ENCODE measurements at places on chromosomes 6 and 20. TPM values are rescaled to one million over a fixed set of nuclear protein-coding genes. Genes with fewer than 3 reads are reported as not detected.

DNA sequence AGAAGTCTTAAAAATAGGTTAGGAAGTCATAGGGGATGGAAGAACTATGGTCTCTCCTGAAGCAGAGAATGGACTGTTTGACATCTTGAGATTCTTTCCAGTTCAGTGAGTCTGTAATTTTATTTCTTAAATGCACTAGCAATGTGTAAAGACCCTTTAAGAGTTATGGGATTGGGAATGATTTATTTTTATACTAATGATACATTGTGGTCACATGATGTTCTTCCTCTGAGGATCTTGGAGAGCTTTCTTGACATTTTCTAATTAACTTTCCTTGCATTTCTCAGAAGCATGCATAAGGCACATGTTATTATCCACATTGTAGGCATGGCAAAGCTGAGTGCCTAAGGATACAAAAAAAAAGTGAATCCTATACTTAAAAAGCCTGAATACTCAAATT is 507.6 kb upstream of the NRSN1 start:
- no peaks in the 10 kb centered on the region for H3K36me3 ChIP-seq
- no peaks in the 10 kb centered on the region for H3K27me3 ChIP-seq
- H3K4me3 ChIP-seq: no peak overlapping the region
- no peak for DNase-seq
- no peak overlapping the region for H3K27ac ChIP-seq

Gene PBOV1
- not detected for total RNA-seq

- H3K27ac ChIP-seq: no peak overlapping the region
- no peaks in the 10 kb centered on the region for H3K27me3 ChIP-seq
- H3K36me3 ChIP-seq: no peaks in the 10 kb centered on the region
- no peak overlapping the region for H3K4me3 ChIP-seq
- DNase-seq: no peak
- no peaks in the 10 kb centered on the region for H3K4me1 ChIP-seq
These were observed 831.0 kb downstream of the C6orf118 start for GRCh38 chr6:164478426-164478825.

- H3K36me3 ChIP-seq: no peaks in the 10 kb centered on the region
- no peaks in the 10 kb centered on the region for H3K4me1 ChIP-seq
- peaks cover 4% of the 10 kb centered on the region for H3K27me3 ChIP-seq
- H3K27ac ChIP-seq: no peak overlapping the region
- no peak for DNase-seq
These were observed 93.2 kb downstream of the PRSS35 start for GRCh38 chr6:83605517-83605916.

Gene KHDC1L
- not detected for total RNA-seq

- H3K27ac ChIP-seq: peak overlapping the region; percentile 86
- peak overlapping the region; percentile 37 for H3K4me3 ChIP-seq
- H3K36me3 ChIP-seq: peaks cover 8% of the 10 kb centered on the region
- H3K27me3 ChIP-seq: no peaks in the 10 kb centered on the region
- no peak for DNase-seq
These were observed 57.5 kb downstream of the HIVEP2 start for GRCh38 chr6:142887517-142887916.
